Right forelimb (tissue), 1 donor: ENCODE measurements at places on chromosomes 1 and 21.

DNA sequence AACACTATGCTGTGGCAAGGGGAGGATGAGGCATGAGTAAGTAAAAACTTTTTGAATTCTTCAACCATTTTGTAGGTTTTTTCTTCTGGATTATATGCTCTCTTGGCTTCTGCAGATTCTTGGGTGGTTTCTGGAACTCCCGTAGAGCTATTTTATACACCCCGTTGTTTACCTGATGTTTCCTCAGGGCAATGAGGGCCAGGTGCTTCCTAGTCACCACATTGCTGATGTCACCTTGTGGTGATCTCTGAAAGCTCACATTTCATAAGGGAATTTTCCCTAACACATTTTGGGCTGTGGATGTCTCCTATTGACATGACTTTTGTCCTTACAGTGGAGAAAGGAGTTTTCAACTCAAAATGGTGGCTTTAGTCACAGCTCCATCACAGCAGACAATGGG lies 356.6 kb downstream of the PLA2G4A start:
- no peak for DNase-seq

DNA sequence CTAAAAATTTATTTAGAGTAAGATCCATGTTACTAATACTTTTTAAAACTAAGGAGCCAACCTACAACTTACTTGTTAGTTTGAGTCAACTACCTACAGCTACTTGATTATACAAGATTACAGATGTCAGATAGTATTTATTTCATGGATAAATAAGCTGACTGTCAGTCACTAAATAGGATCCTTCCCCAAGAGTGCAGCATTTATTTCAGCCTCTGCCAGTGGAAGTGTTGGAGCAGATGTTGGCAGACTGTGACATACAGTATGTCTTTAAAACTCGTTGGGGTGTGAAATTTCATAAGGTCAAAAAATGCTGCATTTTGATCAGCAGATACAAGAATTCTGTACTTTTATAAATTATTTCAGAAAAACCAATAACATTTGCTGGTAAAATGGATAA lies 156.2 kb downstream of the AKT3 start:
- no peak for DNase-seq

- no peak for DNase-seq
These were observed 394.2 kb downstream of the VAV3 start for GRCh38 chr1:107570768-107571167.

- DNase-seq, result no peak
These were observed 787.6 kb downstream of the USP25 start for GRCh38 chr21:16517383-16517782.

DNA sequence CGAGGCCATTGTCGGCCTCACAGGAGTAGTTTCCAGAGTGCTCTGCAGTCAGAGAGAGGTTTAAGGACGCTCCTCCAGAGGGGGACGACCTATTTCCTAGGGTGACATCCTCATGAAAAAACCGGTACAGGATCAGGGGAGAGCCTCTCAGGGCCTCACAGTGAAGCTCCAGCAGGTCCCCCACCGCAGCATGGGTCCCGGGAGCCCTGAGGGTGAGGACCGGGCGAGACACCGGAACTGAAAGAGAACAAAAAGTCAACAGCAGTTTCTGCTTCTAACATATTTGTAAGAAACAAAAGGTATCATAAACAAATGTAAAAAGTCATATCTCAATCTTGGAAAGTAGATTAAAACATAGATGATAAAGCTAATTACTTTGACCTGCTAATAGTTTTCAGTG lies 31.3 kb downstream of the FCRL5 start:
- DNase-seq, result no peak

DNA sequence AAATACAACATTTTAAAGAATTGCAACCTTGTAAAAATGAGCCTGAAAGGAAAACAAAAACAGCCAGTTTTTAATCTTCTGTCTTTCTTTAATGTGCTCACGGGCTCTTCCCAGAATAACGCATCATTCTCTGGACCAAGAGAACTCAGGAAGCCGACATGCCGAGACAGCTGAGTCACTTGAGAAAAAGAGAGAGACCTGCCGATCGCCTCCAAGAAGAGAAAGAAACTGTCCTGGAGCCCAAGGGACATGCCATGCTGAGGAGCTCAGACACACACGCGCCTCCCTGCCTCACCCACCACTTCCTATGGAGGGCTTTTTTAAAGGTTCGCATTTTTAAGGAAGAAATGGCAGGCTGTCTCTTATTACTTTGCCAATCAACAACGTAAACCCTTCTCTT lies 176.4 kb downstream of the ZNF281 start:
- no peak for DNase-seq

DNA sequence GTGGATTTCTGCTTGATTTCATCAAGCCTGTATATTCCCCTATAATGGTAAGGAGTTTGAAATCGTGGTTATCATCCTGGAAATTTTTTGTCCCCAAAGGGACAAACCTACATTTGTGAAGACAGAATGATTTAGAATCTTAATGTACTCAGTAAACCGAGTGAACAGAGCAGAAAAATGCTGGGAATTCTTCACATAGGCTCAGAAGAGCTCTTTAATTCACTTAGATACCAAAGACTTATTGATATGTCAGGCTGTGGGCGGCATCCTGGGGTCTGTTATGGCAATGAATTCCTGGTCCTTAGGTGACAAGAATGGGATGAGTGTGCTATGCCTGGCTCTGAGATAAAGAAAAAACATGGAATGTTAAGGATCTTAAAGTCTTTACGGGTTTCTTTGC lies 74.9 kb downstream of the ROR1 start:
- no peak for DNase-seq

DNA sequence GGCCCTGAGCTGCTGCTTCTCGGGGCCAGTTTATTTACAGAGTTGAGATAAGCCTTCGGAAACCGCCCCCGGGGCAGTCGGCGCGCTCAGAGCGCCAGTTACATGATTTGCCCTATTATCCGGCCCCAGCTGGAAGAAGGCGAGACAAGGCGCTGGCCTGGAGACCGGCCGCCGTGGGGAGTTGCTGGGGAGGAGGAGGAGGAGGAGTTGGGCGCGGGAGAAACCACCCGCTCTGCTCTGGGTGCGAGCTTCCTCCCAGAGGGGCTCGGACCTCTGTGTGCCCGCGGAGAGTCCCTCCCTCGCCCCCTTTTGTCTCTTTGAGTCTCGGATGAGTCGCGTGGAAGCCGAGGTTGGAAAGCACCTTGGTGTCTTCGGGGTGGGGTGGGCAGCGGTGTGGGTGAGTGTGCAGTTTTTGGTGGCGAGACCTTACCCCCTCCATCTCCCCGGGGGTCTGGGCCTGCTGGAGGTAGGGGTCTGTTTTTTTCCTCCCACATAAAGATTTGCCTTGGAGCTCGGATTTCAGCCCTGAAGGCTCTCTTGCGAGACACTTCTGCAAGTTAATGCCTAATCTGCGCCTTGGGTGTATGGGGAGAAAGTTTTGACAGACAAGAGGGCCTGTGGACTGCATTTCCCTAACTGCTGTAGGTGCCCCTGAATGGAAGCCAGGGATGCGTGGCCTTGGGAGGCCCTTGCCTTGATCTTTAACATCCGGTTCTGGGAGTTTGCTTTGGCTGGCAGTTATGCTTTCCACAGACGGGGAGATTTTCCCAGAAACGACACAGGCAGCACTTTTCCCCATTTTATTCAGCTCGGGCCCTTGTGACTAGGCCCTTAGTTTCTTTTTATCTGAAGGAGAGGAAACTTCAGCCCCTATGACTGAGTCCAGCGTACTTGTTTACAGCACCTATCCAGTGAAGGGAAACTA lies 80.0 kb downstream of the NDUFS5 start:
- peak; percentile 72 for DNase-seq

DNA sequence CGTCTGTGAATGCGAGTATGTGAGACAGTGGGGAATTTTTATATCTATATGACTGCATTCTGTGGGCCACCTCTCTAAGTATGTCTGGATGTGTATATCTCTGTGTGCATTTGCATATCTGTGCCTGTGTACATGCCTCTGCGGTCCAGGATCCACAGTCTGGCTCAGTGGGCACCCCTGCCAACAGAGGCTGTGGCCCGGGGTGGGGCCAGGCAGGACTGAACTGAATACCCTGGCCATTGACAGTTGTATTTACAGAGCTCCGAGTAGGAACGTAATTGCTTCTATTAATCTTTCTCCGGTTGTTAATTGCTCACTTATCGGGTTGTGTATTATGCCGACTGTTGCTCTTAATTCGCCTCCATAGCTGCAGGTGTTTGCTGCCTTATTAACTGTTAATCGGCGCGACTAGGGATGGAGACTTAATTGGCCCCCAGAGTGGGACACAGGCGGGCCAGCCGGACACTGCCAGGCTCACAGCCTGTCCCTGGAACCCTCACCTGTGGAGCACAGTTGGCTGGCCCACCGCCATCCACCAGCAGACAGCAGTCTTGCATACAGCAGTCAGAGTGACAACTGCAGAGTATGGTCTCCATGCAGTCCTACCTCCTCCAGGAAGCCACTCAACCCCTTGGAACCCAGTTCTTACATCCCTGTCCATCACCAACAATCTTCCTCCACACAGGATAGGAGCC lies 22.4 kb upstream of the ADGRB2 start:
- DNase-seq, result peak; percentile 20

- DNase-seq, result no peak
These were observed 422.7 kb downstream of the SIPA1L2 start for GRCh38 chr1:232207073-232207866.

GRCh38 chr1:213983493-213984386 lies 4.0 kb upstream of the PROX1 start:
- DNase-seq, result no peak

- DNase-seq, result peak; percentile 63
These were observed 62.9 kb downstream of the TRABD2B start for GRCh38 chr1:47934243-47934805.

GRCh38 chr1:98919211-98919610 lies 85.5 kb downstream of the PLPPR5 start:
- DNase-seq, result no peak

GRCh38 chr1:219988387-219988786 lies 57.9 kb downstream of the EPRS1 start:
- no peak for DNase-seq

DNA sequence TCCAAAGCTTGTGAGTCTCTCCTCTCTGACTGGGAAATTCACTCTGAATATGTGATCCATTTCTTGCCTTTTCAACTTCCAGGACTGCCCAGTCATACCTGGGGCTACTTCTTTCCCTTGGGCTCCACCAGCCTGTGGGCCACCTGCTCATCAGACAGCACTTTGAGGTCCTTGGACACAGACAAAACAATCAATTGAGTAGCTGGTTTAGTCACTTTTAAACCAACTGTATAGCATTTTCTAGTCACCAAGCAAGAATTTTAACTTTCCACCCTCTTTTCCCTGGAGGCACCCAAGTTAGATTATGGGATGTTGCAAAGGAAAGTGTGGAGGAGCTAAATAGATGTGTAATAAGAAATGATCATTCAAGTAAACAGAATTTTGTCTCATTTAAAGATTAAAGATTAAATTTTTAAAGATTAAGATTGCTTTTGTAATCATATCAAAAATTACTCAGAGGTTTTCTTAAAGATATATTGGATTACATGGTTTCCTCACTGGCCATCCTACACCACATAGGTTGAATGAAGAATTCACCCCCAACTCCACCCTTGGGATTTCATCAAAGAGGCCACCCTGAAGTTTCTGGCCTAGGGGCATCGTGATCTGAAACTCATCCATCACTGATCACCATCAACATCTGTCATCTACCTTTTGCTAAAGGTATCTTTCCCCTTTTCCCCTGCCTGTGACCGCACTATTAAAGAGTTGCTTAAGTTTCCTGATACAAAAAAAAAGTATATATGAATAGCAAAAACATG lies 219.2 kb upstream of the NR5A2 start:
- DNase-seq, result no peak

GRCh38 chr1:54204199-54204598 lies 4.2 kb downstream of the MRPL37 start:
- no peak for DNase-seq

- DNase-seq, result peak; percentile 69
These were observed 243.4 kb downstream of the RHOU start for GRCh38 chr1:228978484-228979324.

DNA sequence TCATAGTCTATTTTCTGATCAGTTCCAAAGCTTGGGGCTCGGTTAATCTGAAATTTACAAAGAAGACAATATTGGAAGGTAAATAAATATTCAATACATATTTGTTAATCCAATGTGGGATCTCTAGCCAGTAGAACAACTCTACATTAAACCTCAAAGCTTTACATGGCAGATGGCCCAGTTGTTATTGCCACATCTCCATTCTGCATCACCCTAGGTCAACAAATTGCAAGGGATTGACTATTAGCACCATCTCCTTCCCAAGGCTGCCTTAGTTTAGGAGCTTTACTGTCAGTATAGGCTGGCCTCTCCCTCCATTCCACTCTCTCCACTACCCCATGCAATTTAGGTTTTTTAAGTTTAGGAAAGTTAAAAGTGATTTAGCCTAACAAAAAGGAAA lies 69.7 kb downstream of the TTLL7 start:
- no peak for DNase-seq

- DNase-seq, result no peak
These were observed 44.2 kb upstream of the ARHGAP29 start for GRCh38 chr1:94281361-94282142.

- DNase-seq, result no peak
These were observed 16.4 kb downstream of the COL9A2 start for GRCh38 chr1:40300651-40301050.

DNA sequence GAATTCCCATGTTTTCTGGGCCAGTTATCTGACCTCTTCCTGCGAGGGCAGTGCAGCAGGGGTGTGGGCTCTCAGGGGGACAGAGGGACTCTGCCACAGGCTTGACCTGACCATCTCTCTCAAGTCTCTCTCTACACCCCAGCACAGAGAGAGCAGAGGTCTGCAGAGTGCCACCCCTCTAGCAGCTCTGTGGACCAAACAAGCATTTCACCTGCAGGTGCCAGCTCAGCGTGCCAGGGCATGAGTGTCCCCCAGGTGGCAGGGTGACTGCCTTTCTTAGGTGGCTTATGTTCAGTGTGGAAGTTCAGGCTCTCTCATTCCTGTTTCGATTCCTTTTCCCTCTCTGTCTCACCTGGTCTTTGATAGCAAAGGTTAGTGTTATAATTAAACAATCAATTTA lies 191.3 kb downstream of the CACNA1E start:
- DNase-seq, result no peak

DNA sequence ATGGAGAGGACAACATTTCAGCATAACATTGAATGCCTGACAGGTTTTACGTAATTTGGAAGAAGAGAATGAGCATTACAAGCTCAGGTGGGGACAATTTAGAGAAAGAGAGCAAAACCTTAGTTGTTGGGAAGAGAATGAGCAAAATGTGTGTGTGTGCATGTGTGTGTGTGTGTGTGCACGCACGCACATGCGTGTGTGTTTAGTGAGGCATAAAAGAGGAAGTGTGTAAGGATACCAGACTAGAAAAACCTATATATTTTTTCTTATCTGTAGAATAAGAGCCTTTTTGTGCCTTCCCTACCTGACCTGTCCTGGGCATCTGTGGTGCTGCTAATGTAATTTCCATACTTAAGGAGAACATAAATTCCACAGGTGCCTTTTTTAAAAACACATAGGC lies 99.0 kb upstream of the PLXNA2 start:
- no peak for DNase-seq

DNA sequence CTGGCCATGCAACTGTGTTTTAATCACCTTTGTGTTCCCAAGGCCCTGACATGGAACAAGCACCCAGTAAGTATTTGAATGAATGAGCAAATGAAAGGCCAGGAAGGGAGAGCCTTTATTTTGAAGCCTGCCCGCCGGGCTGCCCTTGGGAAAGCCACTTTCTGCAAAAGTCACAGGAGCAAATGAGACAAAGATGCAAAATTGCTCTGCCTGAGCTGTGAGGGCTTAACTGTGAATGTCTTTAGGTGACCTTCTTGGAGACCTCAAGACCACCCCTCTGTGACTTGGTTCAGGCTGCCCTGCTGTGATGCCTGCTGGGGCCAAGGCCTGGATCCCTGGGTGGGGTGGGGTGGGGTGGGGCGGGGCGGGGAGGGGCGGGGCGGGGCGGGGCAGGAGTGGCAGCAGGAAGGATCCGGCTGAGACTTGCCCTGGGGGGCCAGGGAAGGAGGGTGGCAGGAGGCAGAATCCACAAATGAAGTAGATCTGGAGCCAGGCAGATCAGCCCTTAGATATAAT lies 54.0 kb downstream of the RUNX3 start:
- no peak for DNase-seq
